Hair follicle dermal papilla cell (primary cell): ENCODE measurements at places on chromosomes 11 and 22. TPM values are rescaled to one million over a fixed set of nuclear protein-coding genes. Genes with fewer than 3 reads are reported as not detected.

The TREH gene
- not detected in 2 replicates for total RNA-seq

The RBM14 gene
- 27.9 and 35.2 TPM in 2 replicates for total RNA-seq

The MRGPRE gene
- 0.16 TPM in 1 of 2 replicates, not detected in the other for total RNA-seq

The FCHSD2 gene
- 12.5 and 13.4 TPM in 2 replicates for total RNA-seq

The NCR3LG1 gene
- total RNA-seq: 6.0 and 9.1 TPM in 2 replicates

The PEX16 gene
- 20.1 and 21.6 TPM in 2 replicates for total RNA-seq
